GM06990 (cell line): ENCODE measurements at places on chromosomes 16 and 17.

GRCh38 chr17:9101356-9101755, 80.0 kb downstream of the NTN1 start:
- DNase-seq = no peak

GRCh38 chr17:28368306-28368831, 1.7 kb downstream of the VTN start:
- DNase-seq = no peak

DNA sequence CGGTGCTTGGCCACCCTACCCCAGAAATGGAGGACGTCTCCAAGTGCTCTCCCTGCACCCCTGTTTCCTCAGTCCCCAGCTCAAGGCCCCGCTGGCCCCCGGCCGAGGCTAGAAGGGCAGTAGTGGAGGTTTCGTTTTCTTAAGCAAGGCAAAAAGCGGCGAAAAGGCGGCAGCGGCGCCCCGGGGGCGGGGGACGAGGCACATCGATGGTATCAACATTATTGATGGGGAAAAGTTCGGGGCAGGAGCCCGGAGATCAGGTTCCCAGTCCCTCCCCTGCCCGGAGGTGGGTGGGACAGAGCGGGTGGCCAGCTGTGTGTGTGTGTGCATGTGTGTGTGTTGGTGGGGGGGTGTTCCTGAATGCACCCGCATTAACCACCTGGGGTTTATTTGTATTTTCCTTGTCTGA, 4.1 kb upstream of the SALL1 start:
- no peak for DNase-seq

DNA sequence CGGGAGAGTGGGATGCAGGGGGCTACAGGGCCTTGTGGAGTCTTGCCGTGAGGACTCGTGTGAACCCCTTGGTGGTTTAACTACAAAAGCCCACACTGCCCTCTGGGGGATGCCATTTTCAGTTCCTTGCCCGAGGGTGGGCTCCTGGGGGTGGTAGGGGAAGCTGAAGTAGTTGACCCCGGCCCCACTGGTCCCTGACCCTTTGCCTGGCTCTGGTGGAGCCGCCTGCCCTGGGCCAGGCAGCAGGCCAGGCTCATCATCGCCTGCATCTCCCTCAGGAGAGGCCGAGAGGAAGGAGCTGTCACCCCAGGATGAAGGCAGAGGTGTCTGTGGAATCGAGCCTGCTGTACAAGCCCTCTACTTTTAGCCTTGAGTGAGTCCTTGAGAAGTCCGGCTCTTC, 10.2 kb downstream of the COX4I1 start:
- DNase-seq = no peak
